ENCODE measurements at places on chromosomes 11 and 22.
A peak's percentile ranks its signal among the peaks of the same experiment; 100 is the strongest.

- DNase-seq: no peak
Measured at GRCh38 chr11:74506823-74507222, 13.3 kb upstream of the LIPT2 start.

GRCh38 chr11:77203901-77204753, 76.1 kb downstream of the MYO7A start:
- DNase-seq: no peak

- DNase-seq: no peak
Measured at GRCh38 chr11:111731821-111732220, 34.4 kb downstream of the PPP2R1B start.

GRCh38 chr11:14073849-14074476, 111.4 kb downstream of the SPON1 start:
- peak; percentile 39 for DNase-seq

- DNase-seq: peak; percentile 35
Measured at GRCh38 chr11:5476186-5476819, 12.2 kb upstream of the OR52D1 start.

GRCh38 chr22:23262518-23263332, 82.4 kb downstream of the BCR start:
- no peak for DNase-seq

DNA sequence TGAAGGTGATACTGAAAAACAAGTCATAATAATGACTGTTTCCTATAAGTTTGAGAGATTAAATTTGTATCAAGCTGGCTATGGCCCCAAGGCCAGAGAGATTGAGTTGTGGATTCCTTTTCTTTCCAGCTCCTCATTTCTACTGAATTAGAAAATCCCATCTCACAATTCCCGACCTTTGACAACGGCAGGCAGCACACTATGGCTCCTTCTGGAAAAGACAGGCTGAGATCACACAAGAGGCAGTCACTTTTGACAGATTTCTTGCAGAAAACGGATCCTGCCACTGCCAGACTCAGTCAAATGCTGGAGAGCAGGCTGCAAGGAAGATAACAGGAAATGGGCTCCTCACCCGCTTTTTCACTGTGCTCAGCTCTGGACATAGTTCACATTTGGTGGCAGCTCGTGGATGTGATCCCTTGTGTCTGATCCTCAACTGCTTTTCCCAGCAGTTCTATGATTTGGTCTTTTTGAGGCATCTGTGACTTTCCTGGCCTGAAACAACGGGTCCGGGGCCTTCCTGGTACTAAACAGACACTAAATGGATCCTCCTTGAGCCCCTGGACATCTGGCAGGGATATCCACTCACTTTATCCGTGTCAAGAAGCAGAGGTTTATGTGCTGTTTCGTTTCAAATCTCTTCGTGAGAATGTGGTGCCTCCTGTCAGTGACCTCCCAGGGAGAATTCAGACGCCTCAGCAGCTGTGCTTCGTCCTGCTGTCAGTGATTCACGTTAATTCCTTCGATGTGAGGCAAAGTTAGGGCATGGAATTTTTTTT, 26.1 kb upstream of the RTL6 start:
- DNase-seq: no peak

DNA sequence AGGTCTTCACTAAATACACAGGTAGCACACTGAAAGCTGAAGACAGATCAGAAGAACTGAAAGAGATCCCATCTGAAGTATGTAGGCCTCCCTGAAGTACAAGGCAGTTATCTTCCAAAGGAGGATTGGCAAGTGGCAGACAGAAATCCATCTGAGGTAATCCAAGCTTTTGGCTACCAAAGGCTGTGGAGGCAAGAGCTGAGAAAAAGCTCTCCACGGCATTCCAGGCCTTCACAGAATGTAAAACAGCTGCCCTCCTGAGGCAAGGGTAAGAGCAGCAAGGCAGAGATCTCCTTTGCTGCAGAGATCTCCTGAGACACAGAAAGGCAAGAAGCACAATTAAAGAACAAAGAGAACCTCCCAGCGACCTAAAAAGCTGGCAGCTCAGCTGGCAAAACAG, 19.1 kb downstream of the PIK3C2A start:
- DNase-seq: no peak

GRCh38 chr11:13958641-13959400, 3.7 kb upstream of the SPON1 start:
- no peak for DNase-seq

Data from NT2/D1 (cell line).